ENCODE measurements at places on chromosomes 6 and 20. TPM values are rescaled to one million over a fixed set of nuclear protein-coding genes. Genes with fewer than 3 reads are reported as not detected.

The E2F3 gene
- 4.7 TPM for total RNA-seq

The SLC12A5 gene
- total RNA-seq, result 0.07 TPM

The TSBP1 gene
- total RNA-seq, result not detected

The ADGB gene
- not detected for total RNA-seq

DNA sequence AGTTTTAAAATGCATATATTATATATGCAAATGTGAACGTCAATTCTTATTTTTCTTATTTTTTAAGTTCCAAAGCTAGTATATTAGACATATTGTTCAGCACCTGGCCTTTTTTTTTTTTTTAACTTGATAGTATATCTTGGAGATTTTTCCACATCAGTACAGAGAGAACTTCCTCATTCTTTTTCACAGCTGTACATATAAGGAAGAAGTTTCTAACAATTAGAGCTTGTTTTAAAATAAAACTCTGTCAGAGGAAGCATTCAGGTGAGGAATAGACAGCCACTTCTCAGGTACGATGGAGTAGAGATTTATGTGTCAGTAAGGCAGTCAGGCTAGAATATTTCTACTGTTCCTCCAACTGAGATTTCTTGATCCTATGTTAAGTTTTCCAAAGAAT is 233.1 kb upstream of the SUPT3H start:
- no peak for DNase-seq

- no peak for DNase-seq
Observed at GRCh38 chr6:25457516-25457915, 178.3 kb downstream of the CARMIL1 start.

- DNase-seq, result no peak
Observed at GRCh38 chr20:8117636-8118035, 14.4 kb upstream of the PLCB1 start.

GRCh38 chr20:18019068-18019467 is 38.6 kb downstream of the OVOL2 start:
- DNase-seq, result no peak

- no peak for DNase-seq
Observed at GRCh38 chr20:59813126-59813947, 120.1 kb downstream of the SYCP2 start.

- DNase-seq, result no peak
Observed at GRCh38 chr20:7123457-7123856, 356.0 kb downstream of the BMP2 start.

DNA sequence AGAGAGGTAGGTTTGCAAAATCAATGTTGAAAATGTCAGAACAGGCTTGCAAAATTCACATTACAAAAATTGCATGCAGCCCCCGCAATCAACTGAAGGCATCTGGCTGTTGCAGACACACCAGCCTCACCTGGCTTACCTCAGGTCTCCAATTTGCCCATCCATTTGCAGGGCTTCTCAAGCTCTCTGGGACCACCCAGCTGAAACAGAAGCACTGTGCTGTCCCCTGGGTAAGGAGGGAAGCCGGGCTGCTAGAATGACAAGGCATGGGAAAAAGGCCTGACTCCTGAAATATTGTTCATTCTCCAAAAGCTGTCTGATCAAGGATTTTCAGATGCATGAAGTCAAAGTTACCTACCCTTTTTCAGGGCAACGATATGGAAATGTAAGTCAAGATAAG is 52.6 kb upstream of the CD93 start:
- no peak for DNase-seq

All from pulmonary artery endothelial cell (primary cell).